Stimulated activated CD4-positive, alpha-beta T cell treated with anti-CD3 and anti-CD28 coated beads, Interleukin-4, amount 100 ng/mL, for 4 hours (primary cell): ENCODE measurements at places on chromosomes 1 and 21.

- DNase-seq = no peak
Observed at GRCh38 chr1:7329868-7330615, 441.1 kb upstream of the VAMP3 start.

GRCh38 chr1:17509363-17509762, 30.1 kb upstream of the ARHGEF10L start:
- no peak for DNase-seq

DNA sequence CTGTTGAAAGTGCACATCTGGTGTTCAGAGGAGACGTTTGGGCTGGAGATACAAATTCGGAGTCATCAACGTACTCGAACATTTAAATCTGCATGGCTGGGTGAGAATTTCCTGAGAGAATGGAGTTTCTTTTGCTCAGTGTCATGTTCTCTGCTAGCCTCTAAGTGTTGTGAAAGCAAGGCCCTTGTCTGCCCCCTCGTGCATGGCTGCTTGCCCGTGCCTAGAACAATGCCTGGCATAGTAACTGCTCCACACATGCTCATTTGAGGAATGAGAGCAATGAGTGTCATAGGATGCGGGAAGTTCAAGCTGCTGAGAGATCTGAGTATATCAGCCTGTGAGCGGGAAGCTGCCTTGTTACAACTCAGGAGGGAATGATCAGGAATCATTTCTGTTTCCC, 171.1 kb upstream of the CSF3R start:
- no peak for DNase-seq

DNA sequence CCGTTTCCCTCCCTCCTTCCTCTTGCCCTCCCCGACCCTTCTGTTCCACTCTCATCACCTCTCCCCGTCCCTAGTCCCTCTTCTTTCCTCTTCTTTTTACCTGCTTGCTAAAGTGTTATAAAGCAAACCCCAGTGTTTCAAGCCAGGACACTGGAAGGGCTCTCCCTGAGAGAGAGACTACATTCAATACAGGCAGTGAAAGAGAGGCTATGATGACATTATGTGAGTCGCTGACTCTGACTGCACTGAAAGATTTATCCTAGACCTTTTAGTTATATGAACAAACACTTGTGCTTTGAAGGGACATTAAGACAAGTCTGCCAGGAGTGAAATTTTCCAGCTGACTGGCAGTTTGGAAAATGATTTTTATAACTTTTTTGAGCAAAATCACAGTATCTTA, 155.7 kb downstream of the S1PR1 start:
- no peak for DNase-seq

GRCh38 chr1:210364479-210364878, 35.8 kb downstream of the HHAT start:
- no peak for DNase-seq

GRCh38 chr21:24693779-24694178, 913.5 kb downstream of the MRPL39 start:
- no peak for DNase-seq

DNA sequence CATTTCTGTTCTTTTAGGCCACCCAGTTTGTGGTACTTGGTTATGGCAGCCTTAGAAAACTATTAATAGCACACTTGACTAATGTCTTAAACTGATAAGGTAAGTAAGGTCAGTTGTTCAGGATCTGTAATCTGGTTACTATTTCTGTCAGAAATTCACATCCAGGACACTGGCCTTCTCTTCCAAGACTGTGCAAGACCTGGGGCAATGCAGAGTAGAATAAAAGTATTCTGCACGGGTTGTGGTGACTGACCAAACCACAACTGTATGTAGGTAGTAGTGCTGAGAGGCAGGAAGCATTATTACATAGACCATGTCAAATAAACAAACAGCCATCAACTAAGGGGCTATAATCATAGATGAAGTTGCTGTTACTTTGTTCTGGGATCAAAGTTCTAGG, 46.7 kb downstream of the WARS2 start:
- no peak for DNase-seq

DNA sequence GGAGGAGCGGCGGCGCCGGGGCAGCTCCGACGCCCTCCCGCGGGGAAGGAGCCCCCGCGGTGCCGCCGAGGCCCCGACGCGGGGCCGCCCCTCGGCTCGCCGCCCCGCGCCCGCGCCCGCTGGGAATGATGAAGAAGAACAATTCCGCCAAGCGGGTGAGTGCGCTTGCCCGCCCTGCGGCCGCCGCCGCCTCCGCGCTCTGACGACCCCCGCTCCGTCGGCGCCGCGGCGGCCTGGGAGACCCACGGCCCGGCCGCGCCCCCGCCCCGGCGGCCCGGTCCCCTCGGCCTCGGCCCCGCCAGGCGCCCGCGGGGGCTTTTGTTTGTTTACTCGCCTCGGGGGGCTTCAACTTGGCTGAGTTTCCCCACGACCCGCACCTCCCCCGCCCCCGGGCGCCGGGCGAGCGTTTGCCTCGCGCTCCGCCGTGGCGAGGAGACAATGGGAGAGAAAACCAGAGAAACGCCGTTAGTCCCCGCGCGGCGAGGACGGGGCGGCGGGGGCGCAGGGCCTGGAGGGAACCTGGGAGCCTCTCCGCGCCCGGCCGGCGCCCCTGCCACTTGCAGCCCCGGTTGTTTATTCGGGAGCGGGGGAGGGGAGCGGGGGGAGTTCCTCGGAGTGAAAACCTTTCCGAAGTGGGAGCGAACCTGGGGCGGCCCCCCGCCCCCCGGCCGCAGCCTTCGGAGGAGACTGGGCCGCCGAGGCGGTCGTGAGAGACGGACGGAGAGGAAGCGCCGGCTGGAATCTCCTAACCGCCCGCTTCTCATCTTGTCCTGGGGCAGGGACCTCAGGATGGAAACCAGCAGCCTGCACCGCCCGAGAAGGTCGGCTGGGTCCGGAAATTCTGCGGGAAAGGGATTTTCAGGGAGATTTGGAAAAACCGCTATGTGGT, 661 bp downstream of the PLEKHO1 start:
- peak; percentile 27 for DNase-seq
